Mammary epithelial cell (primary cell): ENCODE measurements at places on chromosomes 4 and X. TPM values are rescaled to one million over a fixed set of nuclear protein-coding genes. Genes with fewer than 3 reads are reported as not detected.

ARSJ gene
- 11.3 TPM for polyA plus RNA-seq

KDR gene
- 0.11 TPM for polyA plus RNA-seq

TRMT2B gene
- polyA plus RNA-seq: 11.3 TPM

SPATA4 gene
- 0.06 TPM for polyA plus RNA-seq

PNMA6A gene
- polyA plus RNA-seq: 0.02 TPM

RTL5 gene
- polyA plus RNA-seq: 0.65 TPM

F9 gene
- not detected for polyA plus RNA-seq

PHOX2B gene
- not detected for polyA plus RNA-seq

WAS gene
- polyA plus RNA-seq: 0.03 TPM

CT45A7 gene
- not detected for polyA plus RNA-seq

PABPC4L gene
- 0.03 TPM for polyA plus RNA-seq

NPY2R gene
- polyA plus RNA-seq: not detected

S100P gene
- polyA plus RNA-seq: 0.77 TPM

AMOT gene
- 0.03 TPM for polyA plus RNA-seq
